Nasal cavity respiratory epithelium epithelial cell of viscerocranial mucosa (primary cell): ENCODE measurements at places on chromosomes 16 and 17. TPM values are rescaled to one million over a fixed set of nuclear protein-coding genes. Genes with fewer than 3 reads are reported as not detected.

MMP15 gene
- 11.3 and 29.3 TPM in 2 replicates for total RNA-seq

NPW gene
- total RNA-seq, result under 0.01 TPM in 1 of 2 replicates, not detected in the other

P2RX1 gene
- not detected in 2 replicates for total RNA-seq

KRTAP4-3 gene
- not detected in 2 replicates for total RNA-seq

MT1H gene
- total RNA-seq, result not detected in 2 replicates

AIPL1 gene
- not detected in 2 replicates for total RNA-seq

PAFAH1B1 gene
- total RNA-seq, result 129 and 179 TPM in 2 replicates

KRTAP9-8 gene
- total RNA-seq, result not detected in 2 replicates

TNFRSF13B gene
- not detected in 2 replicates for total RNA-seq

C16orf92 gene
- not detected in 2 replicates for total RNA-seq

CDRT15 gene
- not detected in 2 replicates for total RNA-seq

ATP6V0D1 gene
- 62.2 and 109 TPM in 2 replicates for total RNA-seq

UBALD2 gene
- 7.9 and 10.5 TPM in 2 replicates for total RNA-seq

GNPTG gene
- 23.9 and 47.1 TPM in 2 replicates for total RNA-seq

MRPS23 gene
- 29.1 and 36.6 TPM in 2 replicates for total RNA-seq

SLFN12 gene
- total RNA-seq, result 1.4 and 5.5 TPM in 2 replicates

KRTAP4-4 gene
- not detected in 2 replicates for total RNA-seq

SPEM1 gene
- total RNA-seq, result not detected in 2 replicates

KRTAP4-1 gene
- total RNA-seq, result not detected in 2 replicates

WNT9B gene
- not detected in 2 replicates for total RNA-seq

PITPNC1 gene
- 18.9 and 25.6 TPM in 2 replicates for total RNA-seq

FAM83G gene
- 60.3 and 66.3 TPM in 2 replicates for total RNA-seq

GLIS2 gene
- total RNA-seq, result 0.68 and 3.6 TPM in 2 replicates
